NCI-H1694 (cell line): ENCODE measurements at places on chromosomes 1 and 21.

DNA sequence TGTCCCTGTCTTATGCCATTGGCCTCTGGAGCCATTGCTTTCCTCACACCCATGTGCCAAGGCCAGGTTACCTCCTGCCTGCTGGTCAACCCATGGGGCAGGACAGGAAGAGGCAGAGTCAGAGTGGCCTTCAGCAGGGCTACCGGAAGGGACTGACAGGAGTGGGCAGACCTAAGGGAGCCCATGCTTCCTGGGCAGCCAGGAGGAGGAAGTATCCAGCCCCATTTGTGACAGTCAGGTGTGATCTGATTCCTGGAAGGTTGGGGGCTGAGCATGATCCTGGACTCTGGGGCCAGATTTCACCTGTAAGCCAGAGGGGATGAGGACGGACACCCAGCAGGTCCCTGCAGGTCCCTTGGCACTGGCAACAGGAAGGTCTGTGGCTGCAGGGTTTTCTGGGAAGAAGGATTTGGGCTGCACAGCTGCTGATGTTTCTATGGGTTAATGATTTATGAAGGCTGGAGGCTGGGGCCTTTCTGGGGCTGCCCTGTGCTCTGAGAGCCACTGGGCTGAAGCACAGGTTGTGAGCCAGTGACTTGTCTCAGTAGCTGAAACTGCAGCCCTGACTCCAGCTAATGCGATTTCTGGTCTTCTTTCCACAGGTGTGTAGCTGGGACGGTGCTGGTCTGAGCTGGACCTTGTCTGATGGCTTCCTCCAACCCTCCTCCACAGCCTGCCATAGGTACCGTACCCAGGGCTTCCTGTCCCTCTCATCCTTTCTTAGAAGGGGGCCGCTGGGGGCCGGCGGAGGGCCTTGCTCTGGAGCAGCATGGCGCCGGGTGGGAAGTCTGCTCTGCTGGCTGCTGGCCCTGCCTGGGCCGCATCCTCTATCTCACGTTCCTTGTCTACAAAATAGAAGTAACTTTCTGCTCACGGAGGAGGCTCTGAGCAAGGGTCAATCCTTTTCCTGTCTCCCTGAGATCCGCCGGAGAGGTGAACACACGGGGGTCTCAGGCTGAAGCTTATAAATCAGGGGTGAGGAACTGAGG is 40.7 kb downstream of the ARHGEF10L start:
- no peak for DNase-seq

- DNase-seq: no peak
Measured at GRCh38 chr1:201424146-201424545, 2.6 kb upstream of the TNNI1 start.

DNA sequence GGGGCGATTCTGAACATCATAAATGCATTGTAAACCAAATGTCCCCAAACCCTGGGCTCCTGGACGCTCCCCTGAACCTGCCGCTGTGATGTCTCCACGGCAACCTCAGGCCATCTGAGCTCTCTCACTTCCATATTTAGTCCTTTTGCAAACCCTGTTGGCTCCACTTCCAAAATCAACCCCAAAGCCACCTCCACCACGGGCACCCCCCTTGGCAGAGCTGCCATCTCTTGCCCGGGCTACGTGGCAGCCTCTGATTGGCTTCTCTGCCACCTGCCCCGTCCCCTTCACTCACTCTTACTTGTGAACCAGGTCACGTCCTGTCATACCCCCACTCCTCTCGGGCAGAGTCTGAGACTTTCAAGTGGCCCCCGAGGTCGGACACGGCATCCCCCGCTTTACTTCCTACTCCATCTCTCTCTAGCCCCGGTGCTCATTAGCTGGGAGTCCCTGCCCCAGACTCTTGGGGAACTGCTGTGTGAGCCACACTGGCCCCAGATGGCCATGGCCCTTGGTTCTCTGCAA is 15.8 kb downstream of the PRXL2B start:
- DNase-seq: no peak

DNA sequence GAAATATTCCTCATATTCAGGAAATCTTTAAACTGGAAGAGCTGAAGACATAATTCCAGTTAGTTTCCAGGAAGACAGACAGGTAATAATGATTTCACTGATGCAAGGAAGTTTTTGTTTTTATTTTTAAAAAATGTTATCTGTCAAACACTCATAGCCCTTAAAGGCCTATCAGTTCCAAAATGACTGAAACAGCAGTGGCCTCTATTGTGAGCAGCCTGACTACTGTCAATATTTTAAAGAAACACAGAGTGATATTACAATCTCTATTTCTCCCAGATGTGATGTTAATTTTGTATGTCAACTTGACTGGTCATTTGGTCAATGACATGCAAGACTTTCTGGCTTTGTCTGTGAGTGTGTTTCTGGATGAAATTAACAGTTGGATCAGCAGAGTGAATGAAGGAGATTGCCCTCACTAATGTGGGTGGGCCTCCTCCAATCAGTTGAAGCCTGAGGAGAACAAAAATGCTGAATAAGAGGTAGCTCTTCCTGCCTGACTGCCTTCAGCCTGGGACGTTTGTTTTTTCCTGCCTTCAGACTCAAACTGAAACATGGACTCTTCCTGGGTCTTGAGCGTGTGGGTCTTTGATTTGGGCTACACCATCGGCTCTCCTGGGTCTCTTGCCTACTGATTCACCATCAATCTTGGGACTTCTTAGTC is 31.3 kb upstream of the SLC30A10 start:
- DNase-seq: no peak

DNA sequence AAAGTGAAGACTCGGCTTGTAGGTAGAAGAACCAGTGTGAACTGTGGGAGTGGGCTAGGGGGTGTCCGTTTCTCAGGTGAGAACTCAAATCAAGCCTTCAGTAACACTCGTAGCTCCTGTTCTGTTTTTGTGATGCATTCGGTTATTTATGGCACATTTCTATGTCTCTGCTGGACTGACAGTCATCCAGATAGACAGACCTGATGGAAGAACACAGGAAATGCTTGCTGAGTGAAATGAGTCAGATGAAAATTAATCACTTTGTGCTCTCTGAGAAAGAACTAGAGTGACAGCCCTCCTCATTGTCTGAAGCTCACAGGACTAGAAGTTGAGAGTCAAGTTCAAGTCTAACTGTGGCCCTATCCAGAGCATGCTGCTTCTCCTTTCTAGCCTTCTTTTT is 360.1 kb upstream of the PLXNA2 start:
- DNase-seq: no peak

DNA sequence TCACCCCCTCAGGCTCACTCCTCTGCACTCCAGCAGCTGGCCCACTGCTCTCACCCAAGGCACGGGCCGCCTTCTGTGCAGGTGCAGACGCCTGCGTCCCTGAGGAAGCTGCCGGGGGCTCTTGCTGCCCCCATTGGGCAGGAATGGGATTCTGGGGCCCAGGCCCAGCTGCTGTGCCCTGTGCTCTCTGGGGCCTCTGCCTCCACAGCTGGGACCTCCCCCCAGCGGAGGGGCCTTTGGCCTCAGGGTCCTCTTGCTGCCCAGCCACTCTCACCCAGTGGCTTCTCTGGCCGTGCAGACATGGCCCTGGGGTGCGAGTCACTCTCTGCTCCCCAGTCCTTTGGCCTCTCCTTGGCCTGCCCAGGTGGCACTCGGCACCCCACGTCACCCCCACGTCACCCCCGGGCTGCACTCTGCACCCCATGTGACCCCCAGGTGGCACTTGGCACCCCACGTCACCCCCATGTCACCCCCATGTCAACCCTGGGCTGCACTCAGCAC is 19.1 kb upstream of the LRRC3 start:
- no peak for DNase-seq

DNA sequence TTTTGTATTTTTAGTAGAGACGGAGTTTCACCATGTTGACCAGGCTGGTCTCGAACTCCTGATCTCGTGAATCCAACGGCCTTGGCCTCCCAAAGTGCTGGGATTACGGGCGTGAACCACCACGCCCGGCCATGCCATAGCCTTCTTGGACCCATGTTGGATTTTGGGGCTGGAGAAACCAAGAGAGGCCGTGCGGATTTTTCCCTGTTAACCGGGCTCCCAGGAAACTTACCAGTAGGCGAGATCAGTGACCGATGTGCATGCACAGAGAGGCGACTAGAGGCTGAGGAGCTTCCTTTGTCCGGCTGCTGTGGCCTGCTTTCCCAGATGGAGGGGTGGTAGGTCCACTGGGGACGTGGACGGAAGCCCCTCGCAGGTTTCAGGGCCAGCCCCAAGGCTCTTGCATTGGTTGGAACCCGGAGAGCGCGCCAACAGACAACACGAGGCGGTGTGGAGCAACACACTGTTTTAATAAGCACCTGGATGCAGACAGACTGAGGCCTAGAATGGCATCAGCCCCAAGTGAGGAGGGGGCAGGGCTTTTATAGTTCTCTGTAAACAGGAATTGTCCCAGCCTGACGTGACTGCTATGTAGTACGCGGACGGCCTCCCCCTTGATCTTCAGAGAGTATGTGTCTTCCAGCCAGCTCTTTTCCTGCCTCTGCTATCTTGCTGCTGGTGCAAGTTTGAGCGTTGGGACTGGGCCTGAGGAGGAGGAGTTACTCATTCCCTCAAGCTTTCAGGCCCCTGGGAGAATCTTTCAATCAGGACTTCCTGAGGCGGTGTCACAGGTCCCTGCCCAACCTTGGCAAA is at the start of gene ERVH48-1:
Gene ERVH48-1 (minus strand): TSS at position 517 of the 813 bp plus-strand sequence. CDS start 6,624 bp downstream, outside the sequence.
- no peak for DNase-seq

- DNase-seq: no peak
Measured at GRCh38 chr21:32340863-32341848, 42.5 kb downstream of the MRAP start.

DNA sequence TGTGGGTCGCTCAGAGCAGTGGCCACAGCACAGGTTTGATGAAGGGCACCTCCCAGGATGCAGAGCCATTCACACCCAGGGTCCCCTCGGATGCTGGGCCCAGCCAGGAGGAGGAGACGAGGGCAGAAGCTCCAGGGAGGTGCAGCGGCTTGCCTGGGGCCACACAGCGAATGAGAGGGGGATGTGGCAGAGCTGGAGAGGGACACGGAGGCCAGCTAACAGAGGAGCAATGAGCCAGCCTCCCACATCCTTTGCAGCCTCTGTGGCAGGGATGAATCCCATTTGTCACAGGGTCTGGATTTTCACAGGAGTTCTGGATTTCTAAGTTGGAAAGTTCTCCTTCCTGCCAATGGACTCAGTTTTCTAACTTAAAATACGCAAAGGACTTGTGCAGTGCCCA is 35.9 kb downstream of the CHD5 start:
- no peak for DNase-seq

DNA sequence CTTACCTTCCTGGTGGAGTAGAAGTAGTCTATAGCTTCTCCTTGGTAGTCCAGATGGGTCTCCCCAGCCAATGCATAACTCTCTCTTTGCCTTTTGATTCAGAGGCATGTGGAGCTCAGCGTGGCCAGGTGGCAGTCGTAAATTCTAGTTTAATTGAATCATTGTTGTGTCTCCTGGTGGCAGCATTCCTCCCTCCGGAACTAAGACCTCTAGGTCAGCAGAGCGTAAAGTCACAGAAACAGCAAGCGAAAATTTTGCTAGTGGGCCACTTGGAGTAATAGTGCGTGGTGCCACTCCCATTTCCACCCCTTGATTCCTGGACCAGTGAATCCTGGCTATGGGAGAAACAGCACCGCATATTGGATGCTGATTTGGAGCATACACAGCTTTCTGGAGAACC is 3.9 kb upstream of the TMPRSS2 start:
- DNase-seq: no peak

- DNase-seq: no peak
Measured at GRCh38 chr1:159748370-159748769, 32.4 kb upstream of the DUSP23 start.

GRCh38 chr1:170630977-170631376 is 33.0 kb upstream of the PRRX1 start:
- no peak for DNase-seq

DNA sequence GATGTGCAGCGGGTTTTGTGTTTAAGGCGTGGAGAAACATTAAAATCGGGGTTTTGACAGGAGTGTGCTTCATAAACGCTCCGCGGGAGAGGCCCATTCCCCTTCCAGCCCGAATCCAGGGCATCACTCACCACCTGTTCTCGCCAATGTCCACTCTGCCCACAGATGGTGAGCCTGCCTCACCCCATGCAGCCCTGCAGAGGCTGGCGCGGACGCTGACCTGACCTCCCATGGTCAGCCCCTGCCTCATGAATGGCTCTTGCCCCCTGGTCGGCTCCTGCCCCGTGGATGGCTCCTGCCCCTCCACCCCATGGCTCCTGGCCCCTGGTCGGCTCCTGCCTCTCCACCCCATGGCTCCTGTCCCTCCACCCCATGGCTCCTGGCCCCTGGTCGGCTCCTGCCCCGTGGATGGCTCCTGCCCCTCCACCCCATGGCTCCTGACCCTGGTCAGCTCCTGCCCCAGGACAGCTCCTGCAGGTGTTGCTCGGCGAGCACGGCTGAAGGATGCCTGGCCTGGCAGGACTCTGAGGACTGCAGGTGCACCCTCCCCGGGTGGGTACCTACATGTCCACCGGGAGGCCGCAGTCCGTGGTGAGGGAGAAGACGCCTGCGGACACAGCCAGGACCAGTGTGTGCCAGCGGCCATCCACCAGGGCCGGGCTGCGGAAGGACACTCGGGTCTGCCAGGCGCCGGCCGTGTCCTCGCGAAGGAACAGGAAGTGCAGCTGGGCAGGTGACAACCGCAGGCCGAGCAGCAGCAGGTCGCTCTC is 6.7 kb downstream of the KRTAP10-1 start:
- DNase-seq: no peak

- DNase-seq: no peak
Measured at GRCh38 chr1:91771717-91772116, 114.2 kb downstream of the TGFBR3 start.

DNA sequence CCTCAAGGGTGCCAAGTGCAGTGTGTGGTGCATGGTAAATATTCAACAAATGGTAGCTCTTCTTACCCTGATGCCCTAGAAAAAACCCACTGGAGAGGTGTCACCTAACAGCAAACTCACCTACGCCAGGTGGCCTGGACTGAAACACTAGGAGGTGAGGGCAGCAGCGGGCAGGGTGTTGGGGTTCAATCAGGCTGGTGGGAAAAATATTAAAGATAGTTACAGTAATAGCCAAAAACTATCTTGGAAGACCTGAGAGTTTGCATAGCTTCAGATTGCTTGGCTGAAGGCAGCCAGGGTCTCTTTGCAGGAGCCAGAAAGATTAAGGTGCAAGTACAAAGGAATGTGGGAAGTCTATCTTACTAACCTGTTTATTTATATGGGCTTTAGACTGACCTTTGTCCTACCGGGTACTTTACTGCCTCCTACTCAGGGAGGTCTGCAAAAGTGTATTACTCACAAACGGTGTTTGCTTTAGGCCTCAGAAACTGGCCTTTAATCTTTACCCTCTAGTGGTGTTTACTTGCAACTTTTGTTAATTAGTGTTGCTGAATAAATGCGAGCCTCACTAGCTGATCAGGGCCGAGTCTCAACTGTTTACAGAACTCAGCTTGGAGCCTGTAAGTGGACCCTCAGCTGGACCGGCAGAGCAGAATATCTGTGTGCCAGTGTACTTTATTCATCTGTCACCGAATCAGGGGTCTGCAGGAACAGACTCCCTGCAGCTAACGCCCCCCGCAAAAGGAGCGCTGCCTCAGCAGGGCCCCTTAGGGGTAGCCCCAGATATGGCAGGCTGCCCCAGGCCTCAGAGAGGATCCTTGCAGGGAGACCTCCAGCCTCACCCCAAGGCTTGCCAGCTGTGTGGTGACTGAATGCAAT is 63.9 kb downstream of the SYF2 start:
- DNase-seq: no peak

DNA sequence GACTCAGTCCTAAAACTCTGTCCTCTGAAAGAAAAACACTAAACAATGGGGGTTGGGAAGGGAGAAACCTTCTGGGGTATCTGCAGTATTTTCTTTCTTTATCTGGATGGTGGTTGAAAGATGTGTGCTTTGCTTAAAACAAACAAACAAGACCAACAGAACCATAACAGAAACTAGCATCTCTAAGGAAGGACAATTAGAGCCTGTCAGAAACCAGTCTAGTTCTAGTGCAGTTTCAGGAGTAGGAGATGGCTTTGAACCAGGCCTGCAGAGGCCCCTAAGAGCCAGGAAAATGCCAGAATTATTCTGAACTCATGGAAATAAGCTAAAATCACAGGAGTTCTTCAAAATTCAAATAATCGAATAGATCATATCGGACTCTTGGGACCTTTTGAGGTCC is 18.5 kb downstream of the ILDR2 start:
- DNase-seq: no peak
